Karpas-422 (cell line): ENCODE measurements at places on chromosomes 16 and 17. TPM values are rescaled to one million over a fixed set of nuclear protein-coding genes. Genes with fewer than 3 reads are reported as not detected.
A peak's percentile ranks its signal among the peaks of the same experiment; 100 is the strongest.

DNA sequence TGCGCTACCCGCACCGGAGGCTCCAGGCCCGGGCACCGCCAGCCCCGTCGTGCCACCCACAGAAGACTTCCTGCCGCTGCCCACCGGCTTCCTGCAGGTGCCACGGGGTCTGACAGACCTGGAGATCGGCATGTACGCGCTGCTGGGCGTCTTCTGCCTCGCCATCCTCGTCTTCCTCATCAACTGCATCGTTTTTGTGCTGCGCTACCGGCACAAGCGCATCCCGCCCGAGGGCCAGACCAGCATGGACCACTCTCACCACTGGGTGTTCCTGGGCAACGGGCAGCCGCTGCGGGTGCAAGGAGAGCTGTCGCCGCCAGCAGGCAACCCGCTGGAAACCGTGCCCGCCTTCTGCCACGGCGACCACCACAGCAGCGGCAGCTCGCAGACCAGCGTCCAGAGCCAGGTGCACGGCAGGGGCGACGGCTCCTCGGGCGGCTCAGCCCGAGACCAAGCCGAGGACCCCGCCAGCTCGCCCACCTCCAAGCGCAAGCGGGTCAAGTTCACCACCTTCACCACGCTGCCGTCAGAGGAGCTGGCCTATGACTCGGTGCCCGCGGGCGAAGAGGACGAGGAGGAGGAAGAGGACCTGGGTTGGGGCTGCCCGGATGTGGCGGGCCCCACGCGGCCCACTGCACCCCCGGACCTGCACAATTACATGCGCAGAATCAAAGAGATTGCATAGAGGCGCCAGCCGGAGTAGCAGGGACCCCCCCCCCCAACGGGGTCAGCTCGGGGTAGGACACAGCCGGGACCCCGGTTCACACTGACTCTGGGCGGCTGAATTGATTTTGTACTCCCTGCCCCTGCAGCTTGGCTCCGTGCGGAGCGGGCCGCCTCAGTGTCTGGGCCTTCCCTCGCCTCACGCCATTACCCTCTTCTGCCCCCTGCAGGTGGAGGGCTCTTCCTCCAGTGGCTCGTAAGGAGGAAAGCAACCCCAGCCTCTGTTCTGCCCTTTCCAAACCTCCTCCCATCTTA is 58.5 kb downstream of the TMEM132E start:
- DNase-seq = peak; percentile 89

GRCh38 chr17:77616254-77616731 is 342.2 kb upstream of the TNRC6C start:
- no peak for DNase-seq

DNA sequence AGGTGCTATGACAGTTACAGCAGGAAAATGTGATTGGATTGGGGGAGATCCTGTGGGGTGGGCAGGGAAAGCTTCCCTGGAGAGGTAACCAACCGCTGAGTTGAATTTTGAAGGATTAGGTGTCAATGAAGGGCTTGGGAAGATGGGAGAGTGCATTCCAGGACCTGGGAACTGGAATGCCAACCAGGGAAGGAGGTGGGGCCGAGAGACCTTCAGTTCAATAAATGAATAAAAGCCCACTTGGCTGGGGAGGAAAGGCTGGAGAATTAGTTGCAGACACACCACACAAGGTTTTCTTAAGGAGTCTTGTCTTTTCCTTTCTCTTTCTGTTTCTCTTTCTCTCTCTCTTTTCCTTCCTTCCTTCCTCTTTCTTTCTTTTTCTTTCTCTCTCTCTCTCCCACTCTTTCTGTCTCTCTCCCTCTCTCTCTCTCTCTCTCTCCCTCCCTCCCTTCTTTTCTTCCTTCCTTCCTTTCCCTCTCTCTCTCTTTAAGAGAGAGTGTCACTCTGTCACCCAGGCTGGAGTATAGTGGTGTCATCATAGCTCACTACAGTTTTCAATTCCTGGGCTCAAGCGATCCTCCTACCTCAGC is 3.3 kb downstream of the USP43 start:
- DNase-seq = no peak

DNA sequence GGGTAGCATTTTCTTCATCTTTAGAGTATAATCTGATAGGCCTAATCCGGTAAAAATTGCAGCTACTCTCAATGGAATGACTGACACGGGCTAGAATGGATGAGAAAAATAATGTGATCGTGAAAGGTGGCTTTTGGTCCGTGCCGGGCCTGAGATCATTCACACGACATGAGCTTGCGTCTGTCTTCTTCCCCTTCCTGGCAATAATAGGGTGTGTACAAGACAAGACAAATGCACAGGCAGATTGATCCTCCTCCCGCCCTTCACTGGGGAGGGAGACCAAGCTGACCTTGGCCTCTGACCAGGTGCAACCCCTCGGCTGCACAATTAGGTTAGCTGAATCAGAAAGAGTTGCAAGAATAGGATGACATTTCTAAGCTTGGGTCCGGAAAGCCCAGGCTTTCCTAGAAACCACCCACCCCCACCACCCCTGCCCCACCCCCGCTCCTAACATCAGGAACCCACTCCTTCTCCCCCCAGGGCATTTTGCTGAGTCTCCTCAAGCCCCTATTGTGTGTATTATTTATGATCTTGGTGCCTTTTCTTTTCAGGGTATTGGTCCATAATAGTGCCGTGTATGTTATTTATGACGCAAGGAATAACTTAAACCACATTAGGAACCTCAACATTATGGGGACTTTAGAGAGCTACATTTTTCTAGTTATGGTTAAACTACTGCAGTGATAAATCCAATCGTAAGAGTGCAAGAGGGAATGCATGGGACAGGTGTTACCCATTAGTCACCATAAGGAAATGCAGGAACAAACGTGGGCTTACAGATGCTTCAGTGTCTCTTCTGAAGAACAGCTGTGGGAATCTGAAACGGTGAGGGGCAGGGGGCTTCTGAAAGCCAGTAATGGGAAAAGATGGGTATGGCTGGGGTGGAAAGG is 540.1 kb upstream of the PSMD7 start:
- DNase-seq = no peak

DNA sequence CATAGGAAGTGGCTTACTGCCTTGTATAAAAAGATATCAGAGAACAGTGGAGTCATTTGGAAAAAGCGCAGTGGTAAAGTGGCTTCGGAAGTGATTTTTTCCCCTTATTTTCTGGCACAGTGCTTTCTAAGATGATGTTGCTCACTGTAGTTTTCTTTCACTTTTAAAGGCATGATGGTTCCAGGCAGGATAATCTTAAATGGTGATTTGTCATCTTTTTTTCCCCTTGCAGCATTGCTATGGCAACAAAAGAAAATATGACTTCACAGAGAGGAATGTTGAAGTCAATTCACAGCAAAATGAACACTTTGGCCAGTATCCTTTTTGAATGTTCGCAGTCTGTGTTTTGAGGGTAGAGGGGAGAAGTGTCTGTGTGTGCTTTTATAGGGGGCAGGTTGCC is 42.5 kb downstream of the GOSR1 start:
- DNase-seq = no peak

- no peak for DNase-seq
Measured at GRCh38 chr17:2304931-2305330, 1.2 kb downstream of the SRR start.

- DNase-seq = no peak
Measured at GRCh38 chr17:73890831-73891405, 246.7 kb upstream of the SDK2 start.

GRCh38 chr16:68605746-68606145 is 39.4 kb upstream of the CDH3 start:
- DNase-seq = no peak

GRCh38 chr17:28948873-28949184 is 2.5 kb downstream of the PHF12 start:
- DNase-seq = no peak

GRCh38 chr16:5032748-5033167 is 977 bp downstream of the NAGPA start:
- DNase-seq = no peak

DNA sequence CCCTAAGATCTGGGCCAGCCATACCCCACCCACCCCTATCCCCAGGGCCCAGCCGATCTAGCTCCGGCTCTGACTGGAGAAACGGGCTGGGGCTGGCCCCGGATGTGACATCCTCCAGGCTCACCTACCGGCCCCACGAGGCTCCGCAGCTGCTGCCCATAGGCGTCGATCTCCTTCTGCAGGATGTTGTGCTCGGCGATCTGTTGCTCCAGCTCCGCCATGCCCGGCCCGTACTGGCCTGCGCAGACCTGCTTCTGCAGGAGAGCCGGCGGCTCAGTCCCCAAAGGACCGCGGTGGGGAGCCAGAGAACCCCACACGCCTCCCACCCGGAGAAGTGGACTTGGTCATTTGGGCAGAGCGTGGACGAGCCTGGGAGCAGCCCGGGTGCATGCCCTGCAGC is 4.8 kb downstream of the EVPL start:
- no peak for DNase-seq

DNA sequence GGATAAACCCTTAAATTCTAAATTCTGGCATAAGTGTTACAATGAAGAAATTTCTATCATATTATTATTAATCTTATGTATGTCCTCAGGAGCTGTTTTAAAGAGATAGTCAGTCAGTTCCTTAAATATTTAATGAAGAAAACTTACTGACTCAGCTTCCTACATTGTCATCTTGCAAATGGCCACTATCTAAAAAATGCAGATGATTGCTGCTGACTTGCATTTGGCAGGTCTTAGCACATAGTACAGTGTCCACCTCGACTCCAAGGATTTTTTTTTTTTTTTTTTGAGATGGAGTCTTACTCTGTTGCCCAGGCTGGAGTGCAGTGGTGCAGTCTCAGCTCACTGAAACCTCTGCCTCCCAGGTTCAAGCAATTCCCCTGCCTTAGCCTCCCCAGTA is 55.1 kb upstream of the CORO6 start:
- DNase-seq = no peak

GRCh38 chr17:34703533-34703932 is 124.2 kb downstream of the TMEM132E start:
- peak; percentile 74 for DNase-seq

GRCh38 chr16:31134091-31134571 is 1.4 kb downstream of the PRSS8 start:
- no peak for DNase-seq

- no peak for DNase-seq
Measured at GRCh38 chr16:4743226-4743878, 9.0 kb downstream of the DNAAF8 start.

DNA sequence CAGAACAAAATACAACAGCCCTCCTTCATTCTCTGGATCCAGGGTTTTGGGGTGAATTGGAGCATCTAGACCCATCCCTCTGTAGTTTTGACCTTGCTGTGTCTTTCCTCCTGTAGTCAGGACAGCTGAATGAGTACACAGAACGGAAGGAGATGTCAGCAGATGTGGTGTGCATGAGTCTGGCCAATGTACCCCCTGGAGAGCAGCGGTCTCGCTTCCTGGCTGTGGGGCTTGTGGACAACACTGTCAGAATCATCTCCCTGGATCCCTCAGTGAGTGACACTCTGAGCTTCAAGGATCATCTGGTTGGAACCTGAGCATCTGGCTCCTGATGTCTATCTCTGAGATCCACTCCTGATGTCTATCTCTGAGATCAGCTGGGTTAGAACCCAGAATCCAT is 32.4 kb downstream of the SF3B3 start:
- no peak for DNase-seq

The ZNF469 gene
- total RNA-seq = not detected in 2 replicates

The ACSM2B gene
- not detected in 2 replicates for total RNA-seq

The GRAPL gene
- total RNA-seq = 6.2 and 20.6 TPM in 2 replicates

The ABAT gene
- 8.2 TPM in 2 replicates for total RNA-seq

The MYH8 gene
- not detected in 2 replicates for total RNA-seq

The FBXW10 gene
- total RNA-seq = not detected in 2 replicates

The SIRT7 gene
- 19.6 and 33.7 TPM in 2 replicates for total RNA-seq

The SMG6 gene
- 10.2 and 12.0 TPM in 2 replicates for total RNA-seq

The CDC6 gene
- 14.6 and 16.4 TPM in 2 replicates for total RNA-seq
